ENCODE measurements at places on chromosomes 7 and 10.

GRCh38 chr10:76902949-76903348 lies 734.7 kb downstream of the KCNMA1 start:
- DNase-seq: no peak

GRCh38 chr10:16966991-16967865 lies 150.0 kb upstream of the RSU1 start:
- no peak for DNase-seq

GRCh38 chr7:130024390-130024789 lies 26.8 kb downstream of the ZC3HC1 start:
- DNase-seq: no peak

GRCh38 chr7:150799741-150800580 lies at the start of gene TMEM176B:
Gene TMEM176B, minus strand, starts transcription at chr7:150800364. Its CDS starts 3,795 bp downstream, at chr7:150796569.
- DNase-seq: peak; percentile 69

DNA sequence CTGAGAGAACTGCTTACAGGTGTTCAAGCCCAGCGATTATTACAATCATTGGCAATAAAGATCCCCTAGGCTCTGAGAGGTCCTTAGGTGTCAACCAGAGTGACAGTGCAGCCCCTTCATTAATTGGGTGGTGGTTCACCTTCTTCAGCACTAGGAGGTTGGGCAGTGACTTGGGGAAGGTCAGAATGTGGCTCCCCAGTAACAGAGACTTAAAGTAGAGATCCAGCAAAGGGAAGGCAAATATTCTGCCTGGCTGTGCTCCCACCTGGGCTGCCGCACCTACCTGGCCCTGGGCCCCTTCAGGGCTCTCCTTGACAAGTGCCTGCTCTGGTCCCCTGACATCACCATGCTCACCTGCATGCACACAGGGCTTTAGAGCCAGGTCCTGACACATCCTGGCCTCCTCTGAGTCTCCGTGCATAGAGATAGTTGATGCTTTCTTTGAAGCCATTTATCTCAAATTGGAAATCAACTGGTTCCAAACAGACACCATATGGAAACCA lies 1.9 kb downstream of the CLRN3 start:
- DNase-seq: no peak

- DNase-seq: no peak
Measured at GRCh38 chr7:12982178-12982577, 294.7 kb downstream of the ARL4A start.

GRCh38 chr7:92156990-92157389 lies 22.0 kb downstream of the LRRD1 start:
- no peak for DNase-seq

GRCh38 chr7:121755286-121755685 lies 117.7 kb upstream of the PTPRZ1 start:
- DNase-seq: no peak

GRCh38 chr7:8035647-8036518 lies 67.3 kb downstream of the GLCCI1 start:
- no peak for DNase-seq

GRCh38 chr10:124966008-124966407 lies 24.1 kb downstream of the ZRANB1 start:
- DNase-seq: no peak

- no peak for DNase-seq
Measured at GRCh38 chr7:87209295-87209924, 10.1 kb downstream of the TMEM243 start.

- DNase-seq: no peak
Measured at GRCh38 chr7:93723424-93724124, 149.1 kb upstream of the CALCR start.

DNA sequence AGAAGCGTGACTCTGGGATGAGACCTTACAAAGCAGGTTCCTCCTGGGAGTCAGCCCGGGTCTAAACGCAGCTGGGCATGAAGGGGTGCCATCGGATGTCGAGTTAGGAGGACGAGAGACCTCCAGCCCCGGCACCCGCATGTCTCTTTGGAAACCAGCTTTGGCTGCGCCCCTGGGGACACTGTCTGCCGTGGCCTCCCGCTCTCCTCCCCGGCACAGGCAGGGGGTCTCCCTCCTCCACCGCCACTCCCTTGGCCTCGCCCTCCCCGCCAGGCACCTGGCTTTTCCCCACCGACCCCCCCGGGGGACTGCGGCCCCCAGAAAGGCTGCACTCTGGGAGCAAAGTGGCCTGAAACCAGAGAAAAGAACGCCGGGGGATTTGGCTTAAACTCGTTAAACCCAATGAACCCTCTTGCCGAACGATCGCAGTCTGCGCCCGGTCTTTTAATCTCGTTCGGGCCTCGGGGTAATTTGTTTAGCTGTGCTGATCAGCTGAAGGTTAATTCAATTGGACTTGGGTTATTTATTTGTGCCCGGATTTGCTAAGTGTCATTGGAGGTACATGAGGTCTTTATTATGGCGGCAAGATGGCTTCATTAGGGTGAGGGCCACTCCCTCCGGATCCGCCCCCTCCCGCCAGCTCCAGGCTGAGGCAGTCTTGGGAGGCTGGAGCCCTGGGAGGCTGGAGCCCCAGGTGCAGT lies 16.4 kb upstream of the PSMG3 start:
- no peak for DNase-seq

DNA sequence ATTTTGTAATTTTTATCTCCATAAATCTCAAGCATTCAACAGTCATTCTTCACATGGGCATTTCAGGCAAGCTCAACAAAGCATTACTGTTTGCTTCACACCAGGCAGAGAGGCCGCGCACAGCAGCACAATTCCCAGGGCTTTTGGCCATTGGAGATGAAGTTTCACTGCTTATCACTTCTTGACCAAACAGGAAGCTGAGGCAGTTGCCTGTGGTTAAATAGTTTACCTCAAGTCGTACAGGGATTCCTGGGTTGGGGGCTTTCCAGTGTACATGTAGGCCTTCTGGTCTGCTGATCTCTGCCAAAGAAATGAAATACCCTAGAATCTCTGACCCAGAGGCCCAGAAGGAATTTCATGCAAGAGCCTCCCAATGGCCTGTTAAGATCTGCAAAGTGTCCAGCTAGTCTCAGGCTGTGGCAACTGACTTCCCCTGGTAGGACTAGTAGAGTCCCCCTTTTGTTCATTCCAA lies 11.2 kb upstream of the PRDX3 start:
- DNase-seq: no peak

DNA sequence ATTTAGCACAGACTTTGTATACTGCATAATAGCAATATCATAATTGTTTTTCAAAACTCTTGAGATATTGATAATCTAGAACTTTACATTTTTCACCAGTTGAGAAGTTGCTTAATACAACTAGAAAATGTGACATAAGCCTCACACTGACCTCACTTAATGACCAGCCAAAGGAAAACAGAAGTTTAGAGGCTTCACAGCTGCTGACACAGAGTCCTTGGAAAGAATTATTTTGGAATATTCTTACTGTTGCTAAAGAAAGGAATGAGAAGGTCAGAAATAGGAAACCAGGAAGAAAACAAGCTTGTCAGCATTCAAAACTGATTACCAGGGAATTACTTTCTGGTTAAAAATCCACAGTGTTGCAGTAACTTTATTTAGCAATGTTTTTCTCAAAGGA lies 35.5 kb upstream of the WASL start:
- DNase-seq: no peak

DNA sequence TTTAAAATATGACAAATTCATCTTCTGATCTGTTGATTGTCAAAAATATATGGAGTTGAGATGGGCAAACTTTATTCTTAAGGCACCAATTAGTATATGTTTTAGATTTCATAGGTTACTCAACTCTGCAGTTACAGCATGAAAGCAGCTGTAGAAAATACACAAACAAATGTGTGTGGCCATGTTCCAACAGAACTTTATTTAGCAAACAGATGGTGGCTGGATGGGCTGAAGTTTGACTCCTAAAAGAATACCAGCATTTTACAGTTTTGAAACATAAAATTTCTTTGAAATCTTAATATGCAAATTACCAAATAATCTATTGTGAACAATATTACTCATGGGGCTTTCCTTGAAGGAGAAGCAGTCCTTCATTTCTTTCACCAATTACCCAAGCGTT lies 1206.0 kb upstream of the LRRTM3 start:
- DNase-seq: no peak

DNA sequence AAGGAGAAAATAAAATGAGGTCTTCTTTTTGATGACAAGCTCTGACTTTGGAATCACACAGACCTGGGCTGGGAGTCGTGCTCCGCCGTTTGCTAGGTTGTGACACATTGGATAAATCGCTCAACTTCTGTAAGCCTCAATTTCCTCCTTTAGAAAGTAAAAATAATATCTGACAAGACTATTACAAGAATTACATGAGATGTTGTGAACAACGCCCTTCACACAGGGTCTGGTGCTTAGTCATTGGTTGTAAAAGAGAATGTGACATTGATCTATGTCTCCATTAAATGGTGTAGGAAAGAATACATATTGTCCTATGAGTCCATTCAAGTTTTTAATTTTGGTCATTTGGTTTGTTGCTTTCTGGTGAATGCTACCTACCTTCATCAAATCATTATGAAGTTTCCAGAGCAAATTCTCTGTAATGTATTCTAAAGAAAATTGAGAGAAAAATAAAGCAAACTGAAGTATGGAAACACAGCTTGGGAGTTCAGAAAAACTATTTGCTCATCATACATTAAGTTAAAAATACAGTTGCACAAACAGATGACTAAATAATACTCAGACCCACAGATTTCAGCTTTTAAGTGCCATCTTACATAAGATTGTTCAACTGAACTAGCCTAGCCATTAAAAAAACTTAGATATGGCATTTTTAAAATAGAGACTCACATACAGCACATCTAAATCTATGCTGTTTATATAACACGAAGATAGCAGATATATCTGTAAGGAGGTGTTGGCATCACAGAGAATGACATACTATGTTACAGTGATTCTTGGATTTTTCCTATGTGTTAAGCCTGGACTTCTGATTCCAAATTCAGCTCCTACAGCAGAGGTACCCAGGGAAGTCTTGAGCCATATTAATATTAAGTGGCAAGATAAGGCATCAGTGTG lies 12.3 kb upstream of the ADRB1 start:
- DNase-seq: no peak

DNA sequence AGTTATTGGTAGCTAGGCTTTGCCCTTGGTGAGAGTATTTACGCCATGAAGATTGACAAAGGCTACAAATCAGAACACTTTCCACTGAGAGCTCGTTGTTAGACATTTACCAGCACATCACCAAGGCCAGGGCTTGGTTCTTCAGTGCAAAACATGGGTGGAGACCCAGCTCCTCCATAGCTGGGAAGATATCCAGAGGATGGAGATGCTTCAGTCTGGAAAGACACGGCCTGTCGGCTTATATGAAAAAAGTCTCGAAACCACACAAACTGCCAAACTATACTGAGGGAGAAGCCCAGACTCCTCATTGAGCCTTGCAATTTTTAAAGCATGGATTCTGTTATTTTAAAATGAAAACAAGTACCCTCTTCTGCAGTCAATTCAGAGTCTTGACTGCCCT lies 83.4 kb upstream of the ANLN start:
- DNase-seq: no peak

- DNase-seq: no peak
Measured at GRCh38 chr7:50679218-50680007, 103.3 kb downstream of the GRB10 start.

DNA sequence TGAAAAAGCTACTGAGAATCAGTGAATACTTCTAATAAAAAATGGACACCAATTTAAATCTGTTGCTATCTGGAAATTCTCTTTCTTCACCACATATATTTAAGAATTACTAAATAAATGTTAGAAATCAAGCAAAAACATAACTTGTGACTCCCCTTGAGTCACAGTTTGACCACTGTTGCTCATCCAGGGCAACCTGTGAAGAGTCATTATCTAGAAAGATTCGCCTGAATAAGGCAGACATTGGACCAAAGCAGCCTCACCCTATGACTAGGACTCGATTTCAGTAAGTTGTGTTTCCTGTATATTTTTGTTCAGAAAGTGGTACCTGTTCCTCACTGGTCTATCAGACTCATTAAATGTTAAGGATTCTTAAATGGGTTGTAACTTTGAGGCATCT lies 572.4 kb downstream of the ATRNL1 start:
- no peak for DNase-seq

- DNase-seq: peak; percentile 32
Measured at GRCh38 chr10:69646185-69647060, 16.4 kb downstream of the FAM241B start.

DNA sequence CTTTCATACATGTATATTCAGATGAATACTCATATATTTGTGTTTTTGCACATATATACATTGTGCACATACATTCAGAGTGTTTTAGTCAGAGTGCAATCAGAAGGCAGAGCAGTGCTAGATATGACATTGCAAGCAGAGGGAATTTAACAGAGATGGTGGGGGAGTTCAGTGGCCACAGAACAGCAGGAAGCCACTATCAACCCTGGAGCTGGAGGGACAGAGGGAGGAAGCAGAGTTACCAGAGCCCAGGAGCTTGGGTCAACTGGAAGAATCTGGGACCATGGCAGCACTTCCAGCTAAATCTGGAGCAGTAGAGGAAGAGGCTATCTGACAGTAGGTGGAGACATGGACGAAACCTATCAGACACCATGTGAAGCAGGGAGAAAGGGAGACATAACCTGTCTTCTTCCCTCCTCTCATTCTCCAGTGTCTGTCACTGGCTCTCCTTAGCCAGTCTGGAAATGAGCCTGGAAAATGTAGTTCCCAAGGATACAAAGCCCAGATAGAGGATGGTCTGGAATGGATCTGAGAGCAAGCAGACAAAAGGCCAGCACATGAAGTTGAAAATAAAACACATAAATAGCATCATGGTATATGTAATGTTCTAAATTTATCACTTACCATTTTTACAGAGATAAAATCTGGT lies 33.6 kb upstream of the HERPUD2 start:
- no peak for DNase-seq

- DNase-seq: no peak
Measured at GRCh38 chr7:107712896-107713295, 31.0 kb upstream of the CBLL1 start.

GRCh38 chr10:24239289-24240040 lies 30.5 kb downstream of the KIAA1217 start:
- no peak for DNase-seq

- no peak for DNase-seq
Measured at GRCh38 chr7:94602181-94602580, 53.8 kb downstream of the SGCE start.

DNA sequence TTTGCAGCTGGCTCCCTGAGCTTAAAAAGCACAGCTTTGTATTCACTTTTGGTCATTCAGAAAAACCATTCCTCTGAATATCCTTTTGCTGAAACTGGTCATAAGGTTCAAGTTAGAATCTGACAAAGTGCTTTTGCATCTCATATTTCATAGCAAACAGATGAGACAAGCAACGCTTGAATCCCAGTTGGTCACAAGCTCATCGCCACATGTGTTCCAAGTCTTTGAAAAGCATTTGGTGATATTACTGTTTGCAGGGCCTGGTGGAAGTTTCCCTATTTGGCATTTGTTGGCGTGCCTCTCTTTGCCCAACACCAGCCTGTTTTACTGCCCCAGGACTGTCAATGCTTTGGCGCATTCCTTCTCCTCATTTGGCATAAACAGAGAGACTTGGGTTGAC lies 10.3 kb downstream of the TACC2 start:
- DNase-seq: no peak

DNA sequence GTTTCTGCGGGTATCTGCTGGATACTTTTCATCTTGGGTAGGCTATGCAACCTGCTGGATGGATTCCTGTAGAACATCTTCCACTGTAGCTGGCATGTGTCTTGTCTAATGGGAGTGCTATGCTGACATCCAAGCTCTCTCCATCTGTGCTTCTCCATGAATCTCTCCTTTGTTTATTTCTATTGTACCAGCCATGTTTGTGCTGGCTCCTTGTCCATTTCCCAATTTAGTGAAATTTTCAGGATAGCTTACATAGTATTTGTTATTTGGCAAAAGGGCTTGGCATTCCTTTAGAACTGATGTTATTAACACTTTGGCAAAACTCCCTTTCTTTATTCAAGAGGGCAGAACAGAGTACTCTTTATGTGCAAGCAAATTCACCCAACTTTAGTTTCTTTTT lies 198.0 kb downstream of the CSTF2T start:
- DNase-seq: no peak
